ENCODE measurements at places on chromosomes 5 and 9.

DNA sequence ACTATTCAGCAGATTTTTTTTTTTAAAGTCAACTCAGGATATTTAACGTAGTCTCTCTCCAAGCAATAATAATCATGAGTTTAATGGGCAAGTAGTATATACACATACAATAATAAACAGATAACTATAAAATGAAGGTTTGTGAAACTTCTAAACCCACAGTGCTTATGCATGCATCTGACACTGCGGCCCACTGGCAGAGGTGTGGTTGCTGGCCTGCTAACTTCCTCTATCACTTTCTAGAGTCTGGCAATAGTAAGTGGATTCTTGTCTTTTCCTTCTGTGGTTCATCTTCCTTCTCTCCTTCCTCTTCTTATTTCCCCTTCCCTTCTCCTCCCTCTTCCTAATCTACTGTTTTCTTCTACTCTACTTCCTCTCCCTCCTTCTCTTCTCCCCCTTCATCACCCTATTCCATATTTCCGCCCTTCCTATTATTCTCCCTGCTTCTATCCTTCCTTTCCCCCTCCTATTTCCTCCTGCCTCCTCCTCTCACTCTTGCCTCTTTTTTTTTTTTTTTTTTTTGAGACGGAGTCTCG lies 18.6 kb upstream of the AGXT2 start:
- no peak for DNase-seq

DNA sequence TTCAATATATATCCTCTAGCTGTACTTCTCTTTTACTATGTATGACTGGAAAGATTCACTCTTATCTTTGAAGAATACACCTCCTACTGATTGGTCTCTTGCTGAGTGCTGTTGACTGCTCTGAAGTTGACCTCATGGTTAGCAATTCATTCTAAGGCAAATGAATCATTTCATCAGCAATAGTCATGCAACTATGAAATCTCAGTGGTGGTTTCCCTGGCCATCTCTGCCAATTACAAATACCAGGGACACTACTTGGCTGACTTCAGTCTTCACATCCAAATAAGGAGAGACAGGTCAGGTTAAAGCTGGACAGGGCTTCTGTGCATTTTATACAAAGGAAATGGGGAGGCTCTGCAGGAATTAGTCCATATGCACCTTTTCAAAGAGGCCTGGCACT lies 333.5 kb upstream of the ACTBL2 start:
- no peak for DNase-seq

GRCh38 chr5:122723606-122724352 lies 51.1 kb upstream of the SNX2 start:
- no peak for DNase-seq

DNA sequence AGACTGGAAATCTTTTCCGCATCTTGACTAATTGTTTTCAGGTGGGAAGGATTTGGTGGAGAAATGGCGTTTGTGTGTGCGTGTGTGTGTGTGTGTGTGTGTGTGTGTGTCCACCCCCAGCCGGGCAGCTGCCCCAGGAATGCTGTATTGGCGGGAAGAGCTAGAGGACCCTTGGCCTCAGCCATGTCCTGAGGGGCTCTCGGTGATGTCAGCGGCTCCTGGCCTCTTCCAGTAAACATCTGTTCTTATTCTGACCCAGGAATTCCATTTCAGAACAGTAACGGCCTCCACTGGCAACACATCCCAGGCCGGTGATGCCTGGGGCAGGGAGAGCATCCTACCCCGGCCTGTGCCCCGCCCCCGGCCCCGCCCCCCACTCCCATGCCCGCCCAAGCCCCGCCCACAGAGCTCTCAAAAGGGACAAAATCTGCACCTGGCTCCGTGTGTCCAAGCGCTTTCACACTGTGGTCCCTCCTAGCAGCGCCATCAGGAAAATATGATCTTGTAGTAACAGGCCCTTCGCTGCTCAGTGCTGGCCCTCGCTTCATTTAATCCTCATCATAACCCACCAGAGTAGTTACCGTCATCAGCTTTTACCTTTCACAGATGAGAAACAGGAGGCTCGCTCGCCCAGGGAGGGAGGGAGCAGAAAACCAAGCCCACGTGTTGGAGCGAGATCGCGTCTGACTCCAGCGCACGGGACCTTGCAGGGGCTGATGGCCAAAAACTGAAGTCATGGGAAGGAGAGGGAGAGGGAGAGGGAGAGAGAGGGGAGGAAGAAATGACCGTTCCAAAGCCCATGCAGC lies 18.9 kb downstream of the ADAMTS2 start:
- no peak for DNase-seq

GRCh38 chr9:738209-738915 lies 103.1 kb upstream of the DMRT1 start:
- no peak for DNase-seq

DNA sequence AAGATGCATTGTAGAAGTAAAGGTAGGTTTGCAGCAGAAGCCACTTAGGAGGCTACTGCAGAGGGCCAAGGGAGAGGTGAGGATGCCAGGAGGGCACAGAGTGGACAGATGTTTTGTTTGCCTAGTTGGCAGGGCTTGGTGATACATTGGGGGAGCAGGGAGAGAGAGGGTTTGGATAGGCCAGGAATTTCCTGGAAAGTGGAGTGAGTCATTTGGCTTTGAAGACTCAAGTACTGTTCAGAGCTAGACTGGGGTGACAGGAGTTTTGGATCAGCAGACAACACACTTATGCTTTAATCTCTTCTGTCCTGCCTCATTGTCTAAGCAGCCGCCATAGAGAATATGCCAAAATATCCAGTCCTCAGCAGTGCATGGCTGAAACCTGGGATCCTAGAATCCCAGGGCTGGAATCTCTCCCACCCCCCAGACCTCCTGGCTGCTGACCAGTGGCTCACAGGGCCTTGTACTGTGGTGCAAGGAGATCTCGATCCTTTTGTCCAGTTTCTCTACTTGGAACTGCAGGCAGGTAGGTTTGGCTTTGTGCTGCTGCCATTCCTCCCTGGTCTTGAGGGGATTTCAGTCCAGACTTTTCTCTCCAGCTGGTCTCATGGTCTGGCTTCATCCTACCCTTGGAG lies 11.0 kb downstream of the TMEM268 start:
- DNase-seq: no peak

DNA sequence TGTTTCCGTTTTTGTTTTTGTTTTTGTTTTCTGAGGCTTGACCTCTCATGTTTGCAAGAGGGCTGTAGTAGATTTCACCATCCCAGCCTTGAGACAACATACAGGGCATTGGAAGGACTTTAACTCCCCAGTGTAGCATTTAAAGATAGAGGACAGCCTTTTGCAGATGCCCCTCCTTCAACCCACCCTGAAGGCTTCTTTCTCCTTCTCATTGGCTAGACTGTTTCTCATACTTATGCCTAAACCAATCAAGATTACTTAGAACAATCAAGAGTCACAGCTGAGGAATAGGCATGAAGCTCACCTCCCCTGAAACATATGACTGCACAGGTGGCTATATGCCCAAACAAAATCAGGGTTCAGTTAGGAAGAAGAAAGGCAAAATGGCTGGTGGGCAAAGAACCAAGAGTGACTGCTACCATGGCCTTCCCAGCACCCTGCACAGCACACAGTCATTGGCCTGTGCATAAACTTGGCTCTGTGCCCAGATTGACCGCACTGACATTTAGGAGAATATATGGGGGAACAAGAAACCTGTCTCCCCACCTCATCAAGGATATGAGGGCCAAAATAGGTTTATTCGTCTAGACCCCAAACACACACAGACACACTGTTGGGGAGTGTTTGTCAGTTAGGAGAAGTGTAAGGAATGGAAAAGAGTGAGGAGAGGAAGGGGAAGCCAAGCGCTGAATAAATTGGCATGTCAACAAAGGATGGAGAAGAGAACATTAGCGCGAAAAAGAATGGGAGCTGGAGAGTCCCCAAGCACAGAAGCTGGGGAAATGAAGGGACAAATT lies 137.3 kb upstream of the RANBP3L start:
- no peak for DNase-seq

All from activated CD4-positive, alpha-beta T cell treated with anti-CD3 and anti-CD28 coated beads for 1 hour (primary cell).